ENCODE measurements at places on chromosomes 11 and 22. TPM values are rescaled to one million over a fixed set of nuclear protein-coding genes. Genes with fewer than 3 reads are reported as not detected.

TUBGCP6 gene
- 34.4 TPM for total RNA-seq

NRGN gene
- total RNA-seq: 3.7 TPM

RBMXL2 gene
- not detected for total RNA-seq

C11orf97 gene
- 2.5 TPM for total RNA-seq

APOL3 gene
- total RNA-seq: 3.2 TPM

IFITM1 gene
- total RNA-seq: 11.5 TPM

Measured in diencephalon (tissue), 1 donor.